NCI-H774 (cell line): ENCODE measurements at places on chromosomes 6 and 20.

- no peak for DNase-seq
Observed at GRCh38 chr20:1790386-1790785, 104.8 kb upstream of the SIRPA start.

- DNase-seq: no peak
Observed at GRCh38 chr6:118663993-118664985, 12.9 kb upstream of the CEP85L start.

DNA sequence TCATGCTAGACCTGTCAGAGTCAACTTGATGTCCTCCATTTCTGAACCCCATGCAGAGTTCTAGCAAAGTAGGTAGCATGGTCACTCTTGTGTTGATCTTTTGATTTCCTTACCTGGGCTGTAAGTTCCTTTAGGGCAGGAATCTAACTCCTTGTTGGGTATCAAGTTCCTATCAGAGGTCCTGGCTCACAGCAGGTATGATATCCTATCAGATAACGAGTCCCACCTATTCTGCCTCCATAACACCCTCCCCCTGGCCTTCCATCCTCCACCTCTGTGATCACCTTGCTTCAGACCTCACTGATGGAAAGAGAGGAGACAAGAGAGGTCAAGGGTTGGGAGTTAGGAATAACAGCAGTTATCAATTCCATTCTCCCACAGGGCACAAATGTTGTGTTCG is 76.1 kb downstream of the CDC40 start:
- no peak for DNase-seq

DNA sequence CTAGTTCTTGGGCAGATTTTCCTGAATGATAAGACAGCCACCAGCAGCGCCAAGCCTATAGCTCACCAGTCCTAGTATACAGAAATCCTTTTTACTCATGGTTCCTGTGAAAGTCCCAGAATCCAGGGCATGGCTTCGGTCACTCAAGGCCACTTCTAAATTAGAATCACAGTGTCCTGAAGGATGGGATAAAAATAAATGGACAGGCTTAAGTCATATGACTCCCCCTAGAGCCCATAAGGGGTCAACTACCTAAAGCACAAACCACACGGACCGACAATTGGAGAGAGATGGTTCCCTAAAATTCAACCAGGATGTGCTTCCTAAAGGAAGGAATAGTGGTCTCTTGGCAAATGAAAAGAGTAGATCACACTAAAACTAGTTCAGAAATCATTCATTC is 404.1 kb upstream of the PLCB4 start:
- no peak for DNase-seq

- no peak for DNase-seq
Observed at GRCh38 chr20:46959821-46960220, 65.2 kb downstream of the EYA2 start.

- DNase-seq: no peak
Observed at GRCh38 chr6:169539176-169539897, 162.5 kb downstream of the WDR27 start.

DNA sequence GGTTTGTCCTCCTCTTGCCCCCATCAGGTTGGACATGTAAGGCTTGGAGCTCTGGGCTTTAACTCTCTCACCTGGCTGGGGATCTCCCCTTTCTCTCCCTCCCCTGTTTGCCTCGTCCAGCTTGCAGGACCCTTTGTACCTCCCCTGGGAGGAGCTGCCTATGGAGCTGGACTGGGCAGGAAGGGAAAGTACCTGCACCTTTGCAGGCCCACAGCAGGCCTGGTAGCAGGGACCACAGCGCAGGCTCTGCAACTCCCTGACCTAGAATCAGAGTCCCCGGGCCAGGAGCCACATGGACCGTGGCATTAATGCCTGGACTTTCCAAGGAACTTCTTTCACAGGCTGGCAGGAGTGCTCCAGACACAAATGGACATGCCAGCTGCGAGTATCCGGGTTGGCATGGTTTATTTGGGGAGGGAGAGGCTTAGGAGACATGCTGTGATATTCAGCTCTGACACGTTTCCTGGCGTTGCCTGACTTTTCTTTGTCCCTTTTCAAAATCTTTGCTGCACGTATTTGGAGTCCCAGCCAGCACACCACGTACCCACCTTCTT is 268.5 kb upstream of the EXOC2 start:
- DNase-seq: no peak

GRCh38 chr6:6688951-6689350 is 100.4 kb downstream of the LY86 start:
- no peak for DNase-seq

DNA sequence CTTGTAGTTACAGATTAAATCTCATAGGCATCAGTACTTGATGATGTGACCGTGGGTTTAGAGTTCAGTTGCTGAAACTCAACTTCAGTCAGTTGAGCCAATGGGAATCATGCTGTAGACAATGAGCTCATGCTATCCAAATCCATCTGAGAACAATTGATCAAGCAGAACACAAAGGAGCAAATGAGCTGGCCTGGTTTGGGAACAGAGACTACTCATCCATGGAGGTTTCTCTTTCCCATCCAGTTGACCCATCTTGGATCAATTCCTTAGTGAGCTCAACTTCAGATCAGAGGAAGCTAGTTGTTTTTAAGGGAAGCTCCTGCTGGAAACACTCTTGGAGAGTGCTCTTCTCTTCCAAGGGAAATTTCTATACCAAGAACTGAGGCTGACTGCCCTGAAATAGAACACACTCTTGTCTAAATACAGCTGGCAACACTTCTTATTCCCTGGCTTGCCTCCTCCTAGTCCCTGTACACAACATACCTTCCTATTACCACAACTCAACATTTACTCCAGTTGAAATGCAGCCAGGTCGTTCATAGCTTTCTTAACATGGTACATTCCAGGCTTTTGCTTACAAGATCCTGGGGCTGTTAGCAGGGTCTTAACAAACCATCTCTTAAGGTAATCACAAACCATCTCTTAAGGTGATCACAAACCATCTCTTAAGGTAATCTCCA is 203.9 kb upstream of the PRDM1 start:
- no peak for DNase-seq

DNA sequence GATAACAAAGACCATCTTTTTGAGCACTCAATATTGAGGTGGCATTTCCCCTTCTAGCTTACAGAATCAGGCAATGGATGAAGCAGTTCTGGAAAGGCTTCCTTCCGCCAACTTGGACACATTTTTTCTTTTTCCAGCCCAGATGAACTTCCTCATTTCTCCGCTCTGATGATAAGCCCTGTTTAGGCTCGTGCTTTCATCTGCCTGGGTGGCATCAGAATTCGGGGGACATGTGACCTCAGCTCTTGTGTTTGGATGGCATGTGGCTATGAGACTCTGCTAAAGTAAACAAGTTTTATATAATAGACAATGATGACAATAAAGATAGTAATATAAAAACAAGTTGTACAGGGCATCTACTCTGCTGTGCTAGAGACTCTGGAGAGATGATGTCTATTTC is 796.7 kb downstream of the DHX35 start:
- DNase-seq: no peak

DNA sequence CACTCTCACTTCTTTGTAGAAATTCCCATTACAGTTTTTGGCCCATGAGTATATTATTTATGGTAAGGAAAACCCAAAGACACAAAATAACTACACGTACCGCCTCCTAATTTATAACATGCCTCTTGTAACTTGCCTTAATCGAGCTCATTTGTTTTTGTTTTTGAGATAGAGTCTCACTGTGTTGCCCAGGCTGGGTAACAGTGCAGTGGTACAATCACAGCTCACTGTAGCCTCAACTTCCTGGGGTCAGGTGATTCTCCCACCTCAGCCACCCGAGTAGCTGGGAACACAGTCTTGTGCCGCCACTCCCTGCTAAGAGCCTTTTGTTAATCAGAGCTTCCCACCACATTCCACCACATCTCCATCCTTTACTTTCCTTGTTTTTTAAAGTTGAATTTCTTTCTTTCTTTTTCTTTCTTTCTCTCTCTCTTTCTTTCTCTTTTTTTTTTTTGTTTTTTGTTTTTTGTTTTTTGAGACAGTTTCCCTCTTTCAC is 15.5 kb downstream of the ASIP start:
- no peak for DNase-seq

- no peak for DNase-seq
Observed at GRCh38 chr6:17115251-17116116, 13.6 kb downstream of the STMND1 start.

DNA sequence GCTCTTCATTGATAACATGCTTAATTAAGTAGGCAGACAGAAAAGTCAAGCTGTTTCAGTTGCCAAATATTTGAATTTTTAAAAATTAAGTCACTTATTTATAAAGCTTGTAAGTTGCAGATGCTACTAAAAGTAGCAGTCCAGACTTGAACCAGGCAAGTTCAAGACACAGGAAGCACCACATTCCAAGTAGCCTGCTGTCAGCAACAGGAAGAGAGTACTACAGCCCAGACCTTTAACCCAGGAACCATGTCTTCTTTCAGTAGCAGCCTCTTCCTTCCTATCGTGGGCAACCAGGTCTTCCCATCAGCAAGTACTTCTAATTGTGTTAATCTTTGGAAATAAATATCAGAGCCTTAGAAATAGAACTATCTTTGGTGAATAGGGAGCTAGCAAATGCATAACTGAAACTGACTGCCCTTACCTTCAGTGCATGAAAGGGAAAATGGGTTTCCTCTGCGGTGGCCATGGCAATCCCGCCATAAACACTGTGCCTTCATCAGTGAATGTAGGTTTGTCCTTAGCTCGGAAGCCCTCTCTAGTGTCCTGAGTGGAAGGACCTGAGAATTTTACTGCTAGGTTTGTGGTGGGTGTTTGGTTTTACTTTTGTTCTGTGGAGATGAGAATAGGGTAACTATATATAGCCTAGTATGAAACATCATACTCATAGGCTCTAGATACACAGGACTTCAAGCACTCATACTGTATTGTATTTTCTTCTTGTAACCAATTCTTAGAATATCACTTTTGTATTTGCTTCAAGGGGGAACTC is 95.6 kb downstream of the SYCP2 start:
- no peak for DNase-seq

DNA sequence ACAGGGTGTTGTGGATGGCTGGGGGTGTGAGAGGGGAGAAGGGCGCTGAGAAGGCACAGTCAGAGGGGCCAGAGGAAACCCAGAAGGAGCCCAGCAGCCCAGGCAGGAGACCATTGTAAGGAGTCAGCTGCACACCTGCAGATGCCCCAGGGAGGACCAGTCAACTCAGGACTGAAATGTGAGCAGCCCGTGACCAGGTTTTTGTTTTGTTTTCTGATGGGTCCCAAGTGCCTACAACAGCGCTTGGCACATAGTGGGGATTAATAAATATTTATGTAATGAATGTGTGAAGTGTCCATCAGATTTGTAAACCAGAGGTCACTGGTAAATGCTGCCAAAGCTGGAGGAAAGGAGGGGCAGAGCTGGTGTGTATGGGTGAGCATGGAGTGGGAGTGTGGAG is 30.2 kb downstream of the TRAM2 start:
- DNase-seq: no peak

GRCh38 chr6:34630040-34630439 is 66.5 kb downstream of the ILRUN start:
- DNase-seq: no peak

GRCh38 chr6:158847012-158847529 is 27.9 kb upstream of the EZR start:
- no peak for DNase-seq

DNA sequence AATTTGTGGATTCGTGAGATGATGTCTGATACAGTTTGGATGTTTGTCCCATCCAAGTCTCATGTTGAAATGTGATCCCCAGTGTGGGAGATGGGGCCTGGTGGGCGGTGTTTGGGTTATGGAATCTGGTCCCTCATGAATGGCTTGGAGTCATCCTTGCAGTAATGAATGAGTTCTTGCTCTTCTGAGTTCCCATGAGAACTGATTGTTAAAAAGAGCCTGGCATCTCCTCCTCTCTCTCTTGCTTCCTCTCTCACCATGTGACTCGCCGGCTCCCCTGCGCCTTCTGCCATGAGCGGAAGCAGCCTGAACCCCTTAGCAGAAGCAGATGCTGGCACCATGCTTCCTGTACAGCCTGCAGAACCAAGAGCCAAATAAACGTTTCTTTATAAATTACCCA is 30.5 kb upstream of the RPP40 start:
- DNase-seq: no peak

GRCh38 chr20:24381886-24382285 is 87.5 kb upstream of the SYNDIG1 start:
- no peak for DNase-seq

DNA sequence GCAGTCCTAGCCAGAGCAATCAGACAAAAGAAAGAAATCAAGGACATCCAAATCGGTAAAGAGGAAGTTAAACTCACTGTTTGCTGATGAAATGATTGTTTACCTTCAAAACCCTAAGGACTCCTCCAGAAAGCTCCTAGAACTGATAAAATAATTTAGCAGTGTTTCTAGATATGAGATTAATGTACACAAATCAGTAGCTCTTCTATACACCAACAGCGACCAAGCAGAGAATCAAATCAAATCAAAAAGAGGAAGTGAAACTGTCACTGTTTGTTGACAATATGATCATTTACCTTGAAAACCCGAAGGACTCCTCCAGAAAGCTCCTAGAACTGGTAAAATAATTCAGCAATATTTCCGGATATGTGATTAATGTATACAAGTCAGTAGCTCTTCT is 21.7 kb downstream of the SERPINB9 start:
- DNase-seq: no peak

DNA sequence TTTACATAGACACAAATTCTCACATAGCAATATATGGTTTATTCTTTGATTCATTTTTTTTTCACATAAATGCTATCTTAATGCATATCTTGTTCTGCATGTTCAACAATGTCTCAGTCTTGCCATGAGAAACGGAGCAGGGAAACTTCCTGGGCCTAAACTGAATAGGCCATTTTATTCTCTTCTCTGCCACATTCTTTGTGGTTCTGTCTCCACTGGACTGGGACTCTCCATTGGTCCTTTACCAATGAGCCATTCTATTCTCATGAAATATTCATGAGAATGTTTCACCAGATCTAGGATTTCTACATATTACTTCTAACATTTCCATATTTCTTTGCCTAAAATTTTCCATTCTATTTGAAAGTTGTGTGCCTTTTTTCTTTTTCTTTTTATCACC is 42.8 kb downstream of the LAMA2 start:
- no peak for DNase-seq

GRCh38 chr6:47188588-47189021 is 121.1 kb downstream of the TNFRSF21 start:
- no peak for DNase-seq

DNA sequence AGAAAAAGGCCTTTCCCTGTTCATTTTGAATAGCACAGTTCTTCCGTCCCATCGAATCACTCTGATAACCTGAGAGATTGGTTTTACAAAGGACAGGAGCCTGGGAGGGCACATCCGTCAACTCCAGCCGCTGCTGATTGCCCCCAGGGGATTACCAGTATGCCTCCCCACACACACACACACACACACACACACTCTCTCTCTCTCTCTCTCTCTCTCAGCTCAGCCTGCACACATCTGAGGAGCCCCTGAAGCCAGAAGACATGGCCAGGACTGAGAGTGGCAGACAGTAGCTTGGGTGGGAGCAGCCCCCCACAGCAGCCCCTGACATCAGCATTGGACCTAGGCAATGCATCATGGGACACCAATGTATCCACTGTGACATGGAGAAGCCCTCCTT is 13.2 kb upstream of the CDH4 start:
- DNase-seq: no peak
